Hindlimb muscle (tissue), 1 donor: ENCODE measurements at places on chromosomes 4 and X.

DNA sequence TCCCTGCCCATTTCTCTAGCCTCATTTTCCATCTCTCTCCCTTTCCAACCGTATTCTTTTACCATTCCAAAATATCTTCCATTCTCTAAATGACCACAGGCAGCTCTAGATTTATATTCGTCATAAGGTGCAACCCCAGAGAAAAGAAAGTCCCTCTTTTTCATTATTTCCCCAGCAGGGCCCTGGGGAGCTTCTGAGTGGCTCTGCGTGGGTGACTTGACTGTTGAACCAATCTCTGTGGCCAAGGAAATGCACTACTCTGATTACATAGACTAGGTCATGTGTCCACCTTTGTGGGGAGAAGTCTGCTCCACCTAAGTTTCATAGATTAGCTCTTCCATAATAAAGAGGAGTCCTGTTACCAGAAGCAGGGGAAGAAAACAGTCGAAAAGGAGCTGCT is 51.4 kb downstream of the ATOH1 start:
- DNase-seq = no peak

DNA sequence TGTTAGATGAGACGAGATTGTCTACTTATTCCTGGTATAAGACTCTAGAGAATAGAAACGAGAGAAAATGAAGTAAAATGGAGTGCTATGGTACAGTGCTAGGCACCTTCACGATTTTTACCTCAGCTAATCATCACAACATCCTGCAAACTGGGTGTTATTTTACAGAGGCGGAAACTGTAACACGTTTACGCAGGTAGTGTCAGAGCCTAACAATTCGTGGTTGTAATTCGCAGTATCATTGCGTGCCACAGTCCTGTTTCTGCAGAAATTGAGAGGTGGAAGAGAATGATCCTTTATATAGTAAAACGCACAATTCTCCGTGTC is 383 bp upstream of the TBC1D19 start:
- no peak for DNase-seq

DNA sequence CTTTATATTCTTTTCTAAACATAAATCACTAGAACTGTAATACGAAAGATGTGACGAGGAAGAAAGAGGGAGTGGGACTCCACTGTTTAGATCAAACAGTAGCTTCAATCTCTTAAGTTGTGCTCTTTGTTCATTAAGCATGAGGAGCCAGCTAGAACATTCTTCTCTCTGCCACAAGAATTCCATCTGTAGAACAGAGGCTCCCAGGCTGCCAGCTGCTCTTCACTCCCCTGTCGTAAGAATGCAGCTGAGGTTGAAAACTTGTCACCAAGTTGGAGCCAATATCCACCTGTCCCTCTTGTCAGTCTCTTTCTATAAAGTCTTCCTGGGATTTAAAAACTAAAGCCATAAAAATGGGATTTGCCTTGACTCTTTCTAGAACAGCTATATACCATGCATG is 65.0 kb upstream of the SEC24B start:
- DNase-seq = no peak

DNA sequence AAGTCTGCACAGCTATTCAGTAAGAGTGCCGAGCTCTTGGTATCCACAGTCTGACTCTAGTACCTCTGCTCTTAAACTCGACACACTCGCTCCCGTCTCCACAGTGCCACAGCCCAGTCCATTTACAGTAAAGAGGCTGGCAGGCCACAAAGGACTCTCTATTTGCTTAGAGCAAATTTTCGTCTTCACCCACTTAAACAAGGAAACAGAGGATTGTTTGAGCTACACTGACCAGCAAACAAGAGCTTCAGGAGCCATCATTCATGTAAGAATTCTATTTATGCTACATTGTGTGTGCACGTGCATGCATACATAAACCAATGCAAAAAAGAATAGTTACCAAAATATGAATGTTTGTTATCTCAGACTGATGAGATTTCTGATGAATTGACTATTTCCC is 290.2 kb downstream of the USP46 start:
- DNase-seq = no peak

GRCh38 chrX:3407781-3408180 is 61.3 kb upstream of the MXRA5 start:
- no peak for DNase-seq

- DNase-seq = no peak
Measured at GRCh38 chr4:54096295-54096962, 3.5 kb upstream of the GSX2 start.

DNA sequence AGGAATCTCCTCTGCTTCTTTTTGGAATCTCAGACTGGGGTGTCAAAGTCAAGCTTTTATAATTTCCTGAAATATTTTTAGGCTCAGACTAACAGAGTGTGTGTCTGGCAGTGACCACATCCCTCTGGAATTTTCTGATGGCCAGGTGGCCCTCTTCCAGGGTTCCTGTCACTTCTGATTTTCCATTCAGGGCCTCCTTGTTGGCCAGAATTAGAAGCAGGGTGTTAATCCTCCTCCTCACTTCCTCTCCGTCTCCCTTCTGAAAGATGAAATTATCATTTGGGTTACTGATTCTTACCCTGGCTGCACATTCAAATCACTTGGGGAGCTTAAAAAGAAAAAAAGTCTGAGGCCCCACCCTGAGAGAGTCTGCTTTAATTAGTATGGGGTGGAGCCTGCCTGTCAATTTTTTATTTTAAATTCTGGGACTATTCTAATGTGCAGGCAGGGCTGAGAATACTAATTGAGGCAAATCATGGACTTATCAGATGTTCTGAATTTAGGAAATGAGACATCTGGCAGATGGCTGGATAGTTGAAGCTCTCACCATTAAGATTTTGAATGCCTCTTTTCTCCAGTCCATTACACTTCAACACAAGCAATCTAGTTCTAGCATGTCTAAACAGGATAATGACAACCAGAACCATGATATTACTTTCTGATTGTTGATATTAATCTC is 43.2 kb downstream of the HAND2 start:
- no peak for DNase-seq

- no peak for DNase-seq
Measured at GRCh38 chrX:104098919-104099318, 13.4 kb upstream of the ZCCHC18 start.

DNA sequence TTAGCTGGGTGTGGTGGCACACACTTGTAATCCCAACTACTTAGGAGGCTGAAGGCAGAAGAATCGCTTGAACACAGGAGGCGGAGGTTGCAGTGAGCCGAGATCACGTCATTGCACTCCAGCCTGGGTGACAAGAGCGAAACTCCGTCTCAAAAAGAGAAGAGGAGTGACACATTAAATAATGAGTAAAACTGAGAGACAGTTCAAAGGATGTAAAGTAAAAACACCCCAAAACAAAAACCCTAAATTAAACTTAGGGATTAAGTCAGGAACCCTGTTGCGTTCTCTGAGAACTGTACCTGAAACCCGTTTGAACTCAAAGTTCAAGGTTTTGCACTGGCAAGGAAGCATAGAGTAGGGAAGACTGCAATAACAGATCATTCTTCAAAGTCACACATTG is 141.7 kb downstream of the BRWD3 start:
- no peak for DNase-seq

GRCh38 chr4:4386736-4387392 is at the start of gene NSG1:
TSS of gene NSG1 (plus strand) at chr4:4387102. CDS start at chr4:4387630, 528 bp downstream.
- DNase-seq = peak; percentile 31

GRCh38 chrX:112058255-112058654 is 24.3 kb downstream of the TRPC5 start:
- DNase-seq = no peak

- DNase-seq = peak; percentile 50
Measured at GRCh38 chrX:154918060-154918483, 31.9 kb downstream of the F8A1 start.

- no peak for DNase-seq
Measured at GRCh38 chr4:24094726-24095125, 204.9 kb upstream of the PPARGC1A start.

DNA sequence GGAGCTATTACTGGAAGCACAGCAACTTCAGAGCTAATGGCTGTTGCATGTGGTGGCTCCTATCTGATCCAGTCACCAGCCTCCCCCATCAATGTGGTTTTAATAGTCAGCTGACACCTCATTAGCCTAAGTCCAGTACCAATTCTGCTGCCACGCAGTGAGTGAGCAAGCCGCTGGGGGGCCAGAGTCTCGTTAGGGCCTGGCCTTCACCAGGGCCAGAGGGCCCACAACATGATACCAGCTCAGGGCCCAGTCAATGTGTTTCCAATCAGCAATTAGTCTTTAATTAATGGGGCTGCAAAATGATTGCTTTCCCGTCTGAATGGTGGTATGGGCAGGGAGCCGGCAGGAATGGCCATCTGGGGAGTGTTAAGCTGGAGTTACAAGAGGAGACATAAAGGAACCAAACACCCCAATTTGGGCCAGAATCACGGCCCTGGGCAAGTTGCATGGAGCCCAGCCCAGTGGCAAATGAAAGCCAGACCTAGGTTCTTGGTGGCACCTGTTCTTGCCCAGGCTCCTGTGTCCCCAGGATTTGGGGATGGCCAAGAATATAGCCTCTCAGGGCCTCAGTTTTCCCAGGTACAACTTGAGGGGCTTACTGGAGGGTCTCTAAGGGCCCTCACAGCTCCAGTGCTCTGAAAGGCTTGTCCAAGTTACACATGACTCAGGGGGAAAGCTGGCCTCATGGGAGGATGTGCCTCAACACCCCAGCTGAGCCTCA is 119.2 kb downstream of the EFNB1 start:
- DNase-seq = no peak

GRCh38 chr4:98519268-98519977 is 139.0 kb downstream of the TSPAN5 start:
- DNase-seq = no peak

DNA sequence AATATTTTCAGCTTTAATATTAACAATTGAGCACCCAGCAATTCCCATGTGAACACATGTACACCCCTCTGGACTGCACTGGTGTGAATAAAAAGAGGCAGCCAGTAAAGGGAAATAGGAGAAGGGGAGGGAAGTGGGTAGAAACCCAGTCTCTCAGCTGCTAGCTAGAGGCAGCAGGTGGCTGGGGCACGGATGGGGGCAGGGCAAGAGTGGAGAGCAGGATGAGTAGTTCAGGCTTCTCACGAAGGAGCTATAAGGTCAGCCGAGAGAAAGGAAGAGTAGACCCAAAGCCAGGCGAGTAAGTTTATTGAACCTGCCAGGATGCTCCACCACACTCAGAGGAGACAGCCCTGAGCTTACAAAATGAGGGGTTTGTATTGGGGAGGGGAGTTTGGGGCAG is 184.8 kb upstream of the MTMR8 start:
- no peak for DNase-seq

DNA sequence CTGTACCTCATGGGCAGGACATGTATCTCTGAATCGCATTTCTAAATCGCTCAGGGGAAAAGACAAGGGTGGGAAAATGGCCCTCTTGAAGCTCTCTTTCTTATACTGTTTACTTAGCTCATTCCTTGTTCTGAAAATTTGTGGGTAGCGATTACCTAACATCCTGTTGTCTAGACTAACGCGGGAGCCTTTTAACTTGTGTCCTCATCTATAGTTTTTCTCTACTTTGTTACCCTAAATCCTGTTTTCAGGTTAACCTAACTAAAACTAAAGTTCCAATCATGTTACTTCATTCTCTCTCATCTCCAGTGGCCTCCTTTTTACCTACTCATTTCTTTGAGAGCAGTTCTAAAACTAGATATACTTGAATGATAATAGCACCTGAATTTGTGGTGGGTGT is 45.0 kb downstream of the SNX25 start:
- DNase-seq = no peak

GRCh38 chrX:49878128-49878833 is 1.0 kb upstream of the USP27X start:
- no peak for DNase-seq

- no peak for DNase-seq
Measured at GRCh38 chr4:25863831-25864418, 1.1 kb upstream of the SEL1L3 start.

DNA sequence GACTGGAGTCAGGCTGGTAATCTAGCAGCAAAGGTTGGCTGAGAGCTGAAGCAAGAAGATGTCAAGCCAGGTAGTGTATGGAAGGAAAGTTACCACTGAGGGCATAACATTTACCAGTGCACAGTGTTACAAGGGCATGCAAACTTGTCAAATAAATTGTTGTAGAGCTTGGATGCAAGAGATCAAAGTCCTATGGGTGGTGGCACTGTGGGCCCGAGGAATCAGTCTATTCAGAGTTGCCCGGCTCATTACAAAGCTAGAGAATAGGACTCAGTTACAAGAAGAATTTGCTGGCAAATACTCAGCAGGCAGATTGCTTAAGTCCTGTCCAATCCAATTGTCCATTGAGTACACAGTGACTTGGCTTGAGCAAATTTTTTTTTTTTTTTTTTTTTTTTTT is 2043.8 kb downstream of the ARAP2 start:
- DNase-seq = no peak
